CD14-positive monocyte (primary cell): ENCODE measurements at places on chromosomes 5 and 9. TPM values are rescaled to one million over a fixed set of nuclear protein-coding genes. Genes with fewer than 3 reads are reported as not detected.

- H3K36me3 ChIP-seq = no peaks in the 10 kb centered on the region
- no peak for DNase-seq
- no peak overlapping the region for H3K4me3 ChIP-seq
- no peaks in the 10 kb centered on the region for H3K27me3 ChIP-seq
- no peaks in the 10 kb centered on the region for H3K4me1 ChIP-seq
Observed at GRCh38 chr9:10869687-10870086, 256.9 kb upstream of the PTPRD start.

- H3K4me1 ChIP-seq = no peaks in the 10 kb centered on the region
- H3K27ac ChIP-seq = no peak overlapping the region
- DNase-seq = no peak
- H3K27me3 ChIP-seq = no peaks in the 10 kb centered on the region
Observed at GRCh38 chr5:108760512-108760911, 12.8 kb downstream of the FER start.

GRCh38 chr9:15304632-15305031 is 2.4 kb downstream of the TTC39B start:
- H3K4me1 ChIP-seq = peaks cover 14% of the 10 kb centered on the region
- no peak overlapping the region for H3K27ac ChIP-seq
- no peak for DNase-seq
- no peaks in the 10 kb centered on the region for H3K36me3 ChIP-seq
- no peak overlapping the region for H3K4me3 ChIP-seq
- no peaks in the 10 kb centered on the region for H3K27me3 ChIP-seq

- H3K4me1 ChIP-seq = no peaks in the 10 kb centered on the region
- H3K27me3 ChIP-seq = no peaks in the 10 kb centered on the region
- H3K36me3 ChIP-seq = no peaks in the 10 kb centered on the region
Observed at GRCh38 chr5:122179701-122180100, 50.4 kb downstream of the ZNF474 start.

- no peaks in the 10 kb centered on the region for H3K4me1 ChIP-seq
- DNase-seq = no peak
- H3K4me3 ChIP-seq = no peak overlapping the region
Observed at GRCh38 chr5:146388386-146388785, 49.7 kb downstream of the POU4F3 start.

DNA sequence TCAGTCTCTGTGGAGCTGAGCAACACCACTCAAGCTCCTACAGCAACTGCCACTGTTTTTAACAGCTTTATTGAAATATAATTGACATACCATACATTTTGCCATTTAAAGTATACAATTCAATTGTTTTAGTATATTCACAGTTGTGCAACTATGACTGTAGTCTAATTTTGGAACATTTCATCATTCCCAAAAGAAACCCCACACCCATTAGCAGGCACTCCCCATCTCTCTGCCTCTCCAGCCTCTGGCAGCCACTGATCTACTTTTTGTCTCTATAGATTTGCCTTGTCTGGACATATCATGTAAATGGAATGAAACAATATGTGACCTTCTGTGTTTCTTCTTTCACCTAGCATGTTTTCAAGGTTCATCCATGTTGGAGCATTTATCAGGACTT is 43.5 kb downstream of the RUSC2 start:
- H3K4me3 ChIP-seq = no peak overlapping the region
- H3K27me3 ChIP-seq = no peaks in the 10 kb centered on the region
- peak overlapping the region; percentile 41 for H3K27ac ChIP-seq

GRCh38 chr5:90866915-90867731 is 308.5 kb downstream of the ADGRV1 start:
- no peak for DNase-seq
- H3K36me3 ChIP-seq = no peaks in the 10 kb centered on the region

LCN1 gene
- polyA plus RNA-seq = not detected in 2 replicates

SERINC5 gene
- polyA plus RNA-seq = 15.1 and 35.9 TPM in 2 replicates

- no peaks in the 10 kb centered on the region for H3K36me3 ChIP-seq
- DNase-seq = peak; percentile 11
- H3K4me1 ChIP-seq = peaks cover 9% of the 10 kb centered on the region
- no peak overlapping the region for H3K27ac ChIP-seq
Observed at GRCh38 chr9:100473276-100474081, 530 bp downstream of the TMEFF1 start.

CMBL gene
- 5.4 TPM for polyA plus RNA-seq

DNA sequence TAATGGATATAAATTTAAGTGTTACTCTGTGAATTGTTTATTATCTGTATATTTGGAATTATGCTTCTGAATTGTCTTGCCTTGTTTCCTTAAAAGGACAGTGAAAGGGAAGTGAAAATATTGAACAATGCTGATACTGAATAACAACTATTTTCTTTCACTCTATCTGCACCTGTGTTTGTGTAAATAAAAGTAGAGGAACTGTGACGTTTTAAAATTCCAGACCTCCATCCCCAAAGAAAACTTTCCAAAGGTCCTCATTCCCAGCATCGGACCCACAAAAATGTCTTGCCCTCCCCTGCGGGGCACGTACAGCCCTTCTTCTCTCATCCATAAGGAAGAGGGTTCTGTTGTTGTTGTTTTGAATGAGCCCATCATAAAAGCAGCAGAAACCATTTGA is 100.0 kb downstream of the NLN start:
- H3K36me3 ChIP-seq = peaks cover 6% of the 10 kb centered on the region
- H3K4me3 ChIP-seq = no peak overlapping the region
- no peak for DNase-seq
- H3K27me3 ChIP-seq = no peaks in the 10 kb centered on the region
- no peak overlapping the region for H3K27ac ChIP-seq

- H3K4me1 ChIP-seq = peaks cover 10% of the 10 kb centered on the region
- H3K36me3 ChIP-seq = no peaks in the 10 kb centered on the region
- no peaks in the 10 kb centered on the region for H3K27me3 ChIP-seq
- no peak overlapping the region for H3K27ac ChIP-seq
Observed at GRCh38 chr5:14213253-14213652, 70.1 kb downstream of the TRIO start.
